ENCODE measurements at places on chromosomes 1 and 21.

GRCh38 chr1:236535190-236535589 is 11.4 kb downstream of the LGALS8 start:
- no peak for ATAC-seq

GRCh38 chr1:183514235-183514634 is 41.9 kb downstream of the SMG7 start:
- no peak for ATAC-seq

GRCh38 chr1:157732755-157733154 is 32.2 kb upstream of the FCRL3 start:
- peak; percentile 83 for ATAC-seq

DNA sequence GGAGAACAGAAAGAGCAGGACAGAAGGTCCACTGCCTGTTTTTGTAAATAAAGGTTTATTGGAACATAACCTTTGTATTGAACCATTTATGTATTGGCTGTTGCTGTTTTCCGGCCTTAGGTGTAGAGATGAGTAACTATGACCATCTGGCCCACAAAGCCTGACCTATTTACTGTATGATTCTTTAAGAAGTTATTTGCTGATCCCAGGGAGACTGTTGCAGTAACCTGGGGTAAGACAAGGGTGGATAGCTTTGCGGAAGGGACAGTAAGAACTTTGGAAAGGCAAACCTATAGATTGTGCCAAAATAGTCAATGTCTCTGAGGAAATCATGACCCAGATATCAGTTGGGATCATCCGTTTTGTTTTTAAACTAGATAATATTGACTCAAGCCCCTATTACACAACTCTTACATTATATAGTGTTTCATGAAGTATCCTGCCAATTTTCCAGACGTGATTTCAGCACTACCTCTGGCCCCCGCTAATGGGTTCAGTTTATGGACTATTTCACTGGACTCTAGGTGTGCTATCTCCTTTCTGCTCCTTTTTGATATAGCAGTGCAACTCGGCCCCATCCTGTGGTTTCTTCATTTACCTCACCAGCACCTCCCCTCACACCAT is 20.8 kb upstream of the TLCD4 start:
- ATAC-seq = no peak

DNA sequence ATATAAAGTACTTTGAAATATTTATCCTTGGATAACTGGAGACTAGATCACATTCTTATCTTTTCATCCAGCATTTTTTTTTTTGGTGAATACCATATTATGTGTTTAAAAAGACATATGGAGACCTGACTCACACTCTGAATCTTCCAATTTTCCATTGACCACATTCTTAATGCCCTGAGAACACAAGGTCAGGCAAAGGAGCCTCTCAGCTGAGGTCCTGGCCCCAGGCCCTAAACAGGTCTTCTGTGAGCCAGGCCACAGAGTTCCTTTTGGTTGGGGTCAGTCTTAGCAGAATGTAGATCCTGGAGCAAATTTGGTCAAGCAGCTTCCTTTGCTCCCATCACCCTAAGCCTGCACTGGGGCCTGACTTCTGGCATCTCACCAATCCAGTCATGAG is 390.1 kb upstream of the ST6GALNAC5 start:
- ATAC-seq = no peak

- no peak for ATAC-seq
Observed at GRCh38 chr1:201861448-201861847, 27.2 kb upstream of the SHISA4 start.

GRCh38 chr1:14365301-14365988 is 233.0 kb upstream of the KAZN start:
- no peak for ATAC-seq

DNA sequence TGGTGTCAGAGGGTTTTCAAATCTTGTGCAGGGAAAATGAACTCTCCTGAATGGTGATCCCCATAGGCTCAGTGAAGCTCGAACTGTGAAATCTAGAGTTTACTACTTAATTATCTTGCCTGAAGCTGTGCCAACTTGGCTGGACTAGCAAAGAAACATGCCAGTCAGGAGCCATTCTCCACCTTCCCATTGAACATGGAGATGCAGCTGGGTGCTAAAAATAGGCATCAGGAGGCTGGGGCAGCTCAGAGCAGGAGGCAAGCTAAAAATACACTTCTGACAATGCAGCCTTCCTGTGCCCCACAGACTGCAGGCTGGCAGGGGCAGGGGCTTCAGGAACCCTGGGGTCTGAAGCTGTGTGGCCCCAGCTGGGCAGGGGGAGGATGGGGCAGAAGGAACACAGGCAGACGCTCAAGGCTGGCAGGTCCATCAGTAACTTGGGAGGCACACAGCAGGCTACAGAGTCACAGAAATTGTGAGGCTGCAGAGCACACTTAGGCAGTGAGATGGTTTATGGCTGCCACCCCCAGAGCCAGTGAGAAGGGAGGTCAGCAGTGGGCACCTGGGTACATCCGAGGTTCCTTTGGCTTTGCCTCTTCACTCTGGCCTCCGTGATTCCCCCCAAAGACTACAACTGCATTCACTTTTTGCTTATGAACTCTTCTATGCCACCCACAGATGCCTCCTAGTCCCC is 155.4 kb upstream of the KCND3 start:
- peak; percentile 12 for ATAC-seq

DNA sequence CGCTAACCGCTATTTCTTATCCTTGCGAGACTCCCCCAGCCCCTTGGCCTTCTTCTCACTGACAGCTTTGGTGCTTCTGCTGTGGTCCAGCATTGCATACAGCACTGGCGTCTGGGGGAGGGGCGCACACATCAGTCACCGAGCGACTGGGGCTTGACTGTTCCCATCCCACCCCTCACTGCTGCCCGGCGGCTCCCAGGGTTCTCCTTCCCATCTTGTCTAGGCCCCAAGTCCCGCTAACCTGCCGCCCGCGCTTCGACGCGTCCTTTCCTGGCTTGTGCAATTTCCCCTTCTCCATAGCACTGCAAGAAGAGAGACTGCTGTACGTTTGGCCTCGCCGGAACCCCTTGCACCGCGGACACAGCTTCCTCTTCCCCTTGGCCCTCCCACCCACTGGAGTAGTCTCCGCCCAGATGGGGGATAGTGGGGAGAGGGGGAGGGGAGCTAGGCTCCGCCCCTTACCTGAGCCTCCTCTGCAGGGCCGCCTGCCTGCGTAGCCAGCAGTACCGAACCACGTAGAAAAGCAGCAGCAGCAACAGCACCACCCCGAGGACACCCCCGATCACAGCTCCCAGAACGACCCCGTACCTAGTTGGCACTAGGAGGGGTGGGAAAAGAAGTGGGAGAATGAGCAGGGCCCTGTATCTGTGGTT is 3.8 kb downstream of the MPZ start:
- peak; percentile 95 for ATAC-seq

- no peak for ATAC-seq
Observed at GRCh38 chr1:6445062-6445763, 20.6 kb downstream of the ESPN start.

GRCh38 chr1:186848509-186849130 is 19.9 kb downstream of the PLA2G4A start:
- no peak for ATAC-seq

DNA sequence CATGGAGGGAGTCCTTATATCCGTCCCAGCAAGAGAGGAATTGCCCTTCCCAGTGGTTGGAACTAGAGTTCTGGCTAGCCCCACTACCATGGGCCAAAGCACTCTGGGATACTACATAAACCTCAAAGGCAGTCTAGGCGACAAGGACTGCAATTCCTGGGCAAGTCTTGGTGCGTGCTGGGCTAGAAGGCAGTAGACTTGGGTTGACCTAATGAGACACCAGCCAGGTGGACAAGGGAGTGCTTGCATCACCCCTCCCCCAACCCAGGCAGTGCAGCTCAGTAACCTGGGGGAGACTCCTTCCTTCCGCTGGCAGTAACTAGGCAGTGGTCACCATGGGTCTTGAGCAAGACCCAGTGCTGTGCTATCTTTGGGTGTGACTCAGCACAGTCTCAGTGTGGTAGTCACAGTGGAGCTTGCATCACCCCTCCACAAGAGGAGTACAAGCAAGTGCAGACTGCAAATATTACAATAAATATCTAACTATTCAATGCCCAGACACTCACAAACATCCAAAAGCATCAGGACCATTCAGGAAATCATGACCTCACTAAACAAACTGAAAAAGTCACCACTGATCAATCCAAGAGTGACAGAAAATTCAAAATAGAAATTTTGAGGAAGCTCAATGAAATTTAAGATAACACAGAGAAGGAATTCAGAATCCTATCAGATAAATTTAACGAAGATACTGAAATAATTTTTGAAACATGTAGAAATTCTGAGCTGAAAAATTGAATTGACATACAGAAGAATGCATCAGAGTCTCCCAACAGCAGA is 84.7 kb upstream of the LYPLAL1 start:
- ATAC-seq = peak; percentile 72

GRCh38 chr1:186297439-186298045 is 77.5 kb downstream of the TPR start:
- ATAC-seq = no peak

DNA sequence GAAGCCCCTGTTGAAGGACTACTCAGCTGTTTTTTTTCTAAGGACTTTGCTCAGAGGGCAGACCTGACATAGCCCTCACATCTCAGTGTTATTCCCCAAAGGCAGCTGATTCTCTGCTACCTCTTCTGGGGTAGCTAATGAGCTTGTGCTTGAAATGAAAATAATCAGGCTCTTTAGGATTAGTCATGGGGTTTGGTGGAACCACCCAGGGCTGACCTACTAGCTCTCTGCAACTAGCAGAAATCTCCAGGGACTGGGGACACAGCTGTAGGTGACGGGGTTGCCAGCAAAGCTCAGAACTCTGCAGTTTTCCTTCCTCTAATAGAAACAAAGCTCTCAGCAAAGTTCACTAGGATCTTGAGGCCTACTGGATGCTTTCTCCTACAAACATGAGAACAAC is 106.4 kb upstream of the BCL9 start:
- ATAC-seq = peak; percentile 92

GRCh38 chr1:168135116-168135920 is 1.4 kb downstream of the GPR161 start:
- ATAC-seq = no peak

DNA sequence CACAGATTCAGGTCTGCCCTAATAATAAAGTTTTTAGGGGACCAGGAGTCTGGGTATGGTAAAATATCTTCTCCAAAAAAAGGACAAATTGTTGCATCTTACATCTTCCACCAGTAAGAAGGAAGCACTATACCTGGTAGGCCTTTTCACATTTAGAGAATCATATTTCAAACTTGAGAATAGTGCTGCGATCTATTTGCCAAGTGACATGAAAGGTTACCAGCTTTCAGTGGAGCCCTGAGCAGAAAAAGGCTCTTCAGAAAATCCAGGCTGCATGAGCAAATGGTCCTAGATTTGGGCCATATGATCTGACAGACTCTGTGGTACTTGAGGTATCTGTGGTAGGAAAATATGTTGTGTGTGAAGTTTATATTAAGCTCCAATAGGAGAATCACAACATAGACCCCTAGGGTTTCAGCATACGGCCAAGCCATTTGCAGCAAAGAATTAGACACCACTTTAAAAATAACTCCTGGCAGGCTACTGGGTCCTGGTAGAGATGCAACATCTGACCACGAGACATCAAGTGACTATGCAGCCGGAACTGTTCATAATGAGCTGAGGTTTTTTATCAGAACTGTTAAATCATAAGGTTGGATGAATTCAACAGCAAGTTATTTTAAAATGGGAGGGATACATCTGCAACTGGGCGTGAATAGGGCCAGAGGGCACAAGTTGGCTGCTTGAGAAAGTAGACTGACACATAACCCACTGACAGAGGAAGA is 38.6 kb upstream of the CCDC190 start:
- ATAC-seq = no peak

DNA sequence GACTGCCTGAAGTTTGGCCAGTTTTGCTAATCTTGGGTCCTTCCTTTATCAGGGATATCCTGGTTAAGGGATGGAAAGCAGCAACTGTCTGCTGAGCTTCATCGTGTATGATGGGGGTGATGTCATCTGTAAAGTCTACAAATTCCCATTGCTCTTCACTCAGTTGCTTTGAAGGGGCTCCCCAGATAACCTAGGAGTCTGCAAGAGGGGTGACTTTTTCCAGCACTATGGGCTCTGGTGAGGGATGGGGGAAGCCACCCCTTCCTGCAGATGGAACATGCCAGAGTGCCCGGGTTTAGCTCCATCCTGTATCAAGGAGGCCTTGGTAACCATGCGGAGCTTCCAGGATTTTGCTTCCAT is 28.4 kb downstream of the EDARADD start:
- ATAC-seq = no peak

- no peak for ATAC-seq
Observed at GRCh38 chr1:2448098-2448445, 28.0 kb upstream of the PLCH2 start.

GRCh38 chr21:35652196-35652595 is 408.1 kb downstream of the SETD4 start:
- ATAC-seq = no peak

GRCh38 chr21:45319461-45320211 is 31.9 kb upstream of the POFUT2 start:
- ATAC-seq = no peak

DNA sequence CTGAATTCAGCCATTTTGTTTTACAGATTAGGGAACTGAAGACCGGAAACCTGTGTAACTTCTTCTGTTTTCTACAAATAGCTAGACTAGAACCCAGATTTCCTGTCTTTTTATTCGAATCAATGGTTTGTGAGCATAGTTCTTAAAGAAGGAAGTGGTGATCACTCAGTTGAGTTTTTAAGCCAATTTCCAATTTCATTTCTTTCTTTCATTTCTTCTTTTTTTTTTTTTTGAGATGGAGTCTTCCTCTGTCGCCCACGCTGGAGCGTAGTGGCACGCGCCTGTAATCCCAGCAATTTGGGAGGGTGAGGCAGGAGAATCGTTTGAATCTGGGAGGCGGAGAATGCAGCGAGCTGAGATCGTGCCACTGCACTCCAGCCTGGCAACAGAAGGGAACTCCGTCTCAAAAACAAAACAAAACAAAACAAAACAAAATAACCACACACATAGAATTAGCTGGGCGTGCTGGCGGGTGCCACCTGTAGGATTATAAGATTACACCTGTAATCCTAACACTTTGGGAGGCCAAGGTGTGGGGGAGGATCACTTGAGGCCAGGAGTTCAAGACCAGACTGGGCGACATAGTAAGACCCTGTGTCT is 3.0 kb upstream of the MDM4 start:
- ATAC-seq = peak; percentile 75

DNA sequence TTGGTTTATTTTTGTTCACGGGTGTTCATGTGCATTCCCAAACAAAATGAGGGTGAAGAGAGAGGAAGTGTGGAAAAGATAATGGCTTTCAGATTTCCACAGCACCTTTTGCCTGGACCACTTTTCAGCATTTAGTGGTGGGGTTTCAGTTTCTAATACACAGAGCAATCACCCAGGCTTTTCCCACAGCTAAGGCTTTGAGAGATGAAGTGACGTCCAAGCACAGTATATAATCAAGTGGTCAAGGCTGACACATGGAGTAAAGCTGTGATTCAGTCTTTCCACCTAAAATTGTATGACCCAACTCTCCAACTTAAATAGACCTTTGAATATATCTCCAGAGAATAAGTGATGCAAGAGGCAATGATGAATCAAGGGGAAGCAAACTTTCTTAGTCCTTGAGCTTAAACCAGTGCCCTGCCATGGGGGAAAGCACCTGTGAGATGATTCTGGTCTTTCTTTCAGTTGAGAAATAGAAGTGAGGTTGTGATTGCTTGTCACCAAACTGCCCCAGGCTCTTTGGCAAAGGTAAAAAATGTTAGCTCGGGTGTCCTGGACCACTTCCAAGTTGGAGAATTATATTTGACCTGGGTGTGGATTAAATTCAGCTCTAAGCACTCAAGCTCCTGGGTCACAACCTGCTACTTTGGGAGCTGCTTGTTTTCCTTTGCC is 2.4 kb upstream of the PIK3R3 start:
- peak; percentile 32 for ATAC-seq

All from stimulated activated memory B cell treated with anti-CD40 and anti-IgM and Interleukin-4, amounts not matched to agents 10 μg/mL and 1 μg/mL and 100 μg/mL, for 72 hours (primary cell).